ENCODE measurements at places on chromosomes 3 and 15.

DNA sequence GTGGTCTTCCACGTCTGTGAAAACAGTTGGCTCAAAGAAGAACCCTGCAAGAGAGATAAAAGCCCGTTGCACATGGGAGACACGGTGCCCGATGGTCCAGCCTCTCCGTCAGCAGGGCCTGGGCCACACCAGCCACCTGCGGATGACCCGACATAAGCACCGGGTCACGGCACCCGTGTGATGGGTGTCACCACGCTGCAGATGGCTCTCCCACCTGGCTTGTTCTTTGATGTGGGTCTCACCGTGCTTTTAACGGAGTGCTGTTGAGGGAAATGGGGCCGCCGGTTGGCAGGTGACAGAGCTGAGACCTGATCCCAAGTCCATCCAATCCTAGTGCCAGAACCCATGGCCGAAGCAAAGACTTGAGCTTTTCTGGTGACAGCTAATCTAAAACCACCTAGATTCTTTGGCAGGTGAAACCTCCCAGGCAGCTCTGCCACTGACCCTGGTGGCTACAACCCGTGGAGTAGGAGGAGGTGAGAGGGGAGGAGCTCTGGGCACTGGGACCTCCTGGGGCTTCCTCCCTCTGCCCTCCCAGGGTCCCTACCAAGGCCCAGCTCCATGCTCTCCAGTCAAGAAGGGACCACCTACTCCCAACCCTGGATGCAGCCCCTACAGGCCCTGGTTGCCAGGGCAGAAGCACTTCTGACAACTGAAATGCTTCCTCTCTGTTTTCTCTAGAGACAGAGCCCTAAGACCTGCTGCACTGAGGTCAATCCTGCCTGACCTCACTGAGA lies 23.4 kb upstream of the SLC41A3 start:
- no peak for DNase-seq

GRCh38 chr15:66094331-66094730 lies 159.2 kb downstream of the MEGF11 start:
- no peak for DNase-seq

GRCh38 chr3:42066516-42067181 lies 24.5 kb upstream of the TRAK1 start:
- no peak for DNase-seq

DNA sequence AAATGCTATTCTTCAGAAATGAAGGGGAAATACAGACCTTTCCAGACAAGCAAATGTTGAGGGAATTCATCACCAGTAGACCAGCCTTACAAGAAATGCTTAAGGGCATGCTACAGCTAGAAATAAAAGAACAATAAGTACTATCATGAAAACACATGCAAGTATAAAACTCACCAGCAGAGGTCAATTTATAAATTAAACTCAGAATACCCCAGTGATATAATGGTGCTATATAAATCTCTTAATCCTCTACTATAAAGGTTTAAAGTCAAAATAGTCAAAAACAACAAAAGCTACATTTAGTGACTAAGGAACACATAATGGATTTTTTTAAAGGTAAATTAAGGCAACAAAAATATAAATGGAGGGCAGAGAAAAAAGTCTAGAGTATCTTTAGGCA lies 142.5 kb downstream of the CPNE4 start:
- no peak for DNase-seq

GRCh38 chr3:142028243-142028777 lies 121.0 kb downstream of the TFDP2 start:
- no peak for DNase-seq

DNA sequence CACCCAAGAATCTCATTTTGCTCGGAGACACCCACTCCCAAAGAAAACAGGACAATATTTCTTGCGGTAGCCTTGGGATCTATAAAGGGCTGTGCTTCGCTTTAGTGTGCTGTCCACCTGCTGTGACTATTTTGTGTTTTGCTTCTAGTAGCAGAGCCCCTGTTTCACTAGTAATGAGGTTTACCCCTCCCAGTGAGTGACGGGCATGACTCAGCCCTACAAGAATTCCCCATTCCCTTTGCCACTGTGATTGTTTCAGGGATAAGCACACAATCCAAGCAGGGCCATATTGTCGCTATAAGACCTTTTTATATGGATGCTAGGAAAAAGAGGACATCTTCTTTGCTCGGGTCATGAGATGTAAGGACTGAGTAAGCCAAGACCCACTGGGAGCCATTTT lies 62.5 kb upstream of the FOXB1 start:
- DNase-seq: peak; percentile 14

DNA sequence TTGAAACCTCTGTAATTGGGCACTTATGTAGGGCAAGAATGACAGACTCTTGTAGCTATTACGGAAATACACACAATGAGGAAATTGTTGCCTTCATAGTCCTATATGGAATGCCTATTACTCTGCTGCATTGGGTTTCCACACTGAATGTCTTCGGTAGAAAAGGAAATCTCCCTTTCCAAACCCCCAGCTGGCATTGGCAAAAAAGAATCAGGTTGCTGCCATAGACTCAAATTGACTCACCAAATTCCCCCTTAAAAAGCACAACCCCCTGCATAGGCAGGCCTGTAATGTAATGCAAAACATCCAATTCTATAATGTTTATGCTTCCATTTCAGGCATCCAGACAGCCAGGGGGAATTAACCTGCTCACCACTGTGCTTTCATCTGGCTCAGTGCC lies 44.8 kb upstream of the NTRK3 start:
- DNase-seq: no peak

DNA sequence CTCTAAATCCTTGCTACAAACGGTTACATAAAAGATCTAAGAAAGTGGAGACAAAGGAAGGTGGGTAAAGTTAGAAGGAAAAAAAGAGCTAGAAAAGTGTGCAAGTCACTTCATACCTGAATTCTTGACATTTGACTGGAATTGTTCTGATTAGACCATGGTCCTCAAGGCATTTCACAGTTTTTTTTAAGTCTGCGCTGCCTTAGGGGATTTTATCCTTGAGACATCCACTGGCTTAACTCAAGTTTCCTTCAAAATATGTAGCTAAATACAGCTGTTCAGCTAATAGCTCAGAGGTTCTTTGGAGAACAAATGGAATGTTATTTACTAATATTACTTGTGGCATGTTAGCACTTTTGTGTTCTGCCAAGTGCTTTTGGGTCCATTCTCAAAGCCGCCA lies 236.9 kb downstream of the TP63 start:
- DNase-seq: no peak

DNA sequence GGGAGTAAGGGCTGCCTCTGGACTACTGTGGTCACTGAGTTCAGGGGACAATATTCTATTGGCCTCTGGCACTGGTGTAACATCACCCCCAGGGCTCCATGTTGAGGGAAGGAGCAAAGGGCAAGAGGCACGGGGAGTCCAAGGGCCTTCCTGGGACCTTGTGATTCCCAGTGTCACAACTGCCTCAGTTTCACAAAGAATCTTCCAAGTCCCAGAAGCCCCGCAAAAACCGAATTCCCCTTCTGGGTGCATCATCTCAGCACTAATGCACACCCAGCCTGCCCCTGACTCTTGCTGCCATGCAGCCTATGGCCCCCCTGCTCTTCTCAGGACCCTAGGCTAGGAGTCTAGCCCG lies 5.5 kb downstream of the AMOTL2 start:
- DNase-seq: no peak

GRCh38 chr3:116474032-116474780 lies 28.9 kb upstream of the LSAMP start:
- no peak for DNase-seq

GRCh38 chr3:185766329-185767001 lies 58.4 kb downstream of the IGF2BP2 start:
- DNase-seq: no peak

GRCh38 chr3:195162033-195162669 lies 108.8 kb downstream of the XXYLT1 start:
- no peak for DNase-seq

GRCh38 chr3:155241579-155241978 lies 51.9 kb downstream of the STRIT1 start:
- DNase-seq: no peak

DNA sequence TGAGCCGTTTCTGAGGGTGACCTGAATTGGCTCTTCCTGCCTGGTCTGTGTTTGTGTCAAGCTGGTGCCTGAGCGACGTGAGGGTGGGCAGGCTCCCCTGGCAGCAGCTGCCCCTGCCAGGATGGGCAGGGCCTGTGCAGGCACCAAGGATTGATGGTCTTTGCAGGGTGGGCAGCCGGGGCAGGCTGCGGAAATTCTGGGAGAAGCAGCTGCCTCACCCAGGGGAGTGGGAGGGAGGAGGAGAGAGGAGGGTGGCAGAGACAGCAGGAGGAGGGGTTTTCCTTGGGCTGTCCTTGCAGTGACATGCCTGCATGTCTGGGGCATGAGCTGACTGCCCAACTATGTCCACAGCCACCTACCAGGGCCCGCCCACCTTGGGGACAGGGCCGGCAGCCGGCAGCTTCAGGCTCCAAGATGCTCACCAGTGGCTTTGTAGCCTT lies 27.9 kb upstream of the SLC6A6 start:
- no peak for DNase-seq

DNA sequence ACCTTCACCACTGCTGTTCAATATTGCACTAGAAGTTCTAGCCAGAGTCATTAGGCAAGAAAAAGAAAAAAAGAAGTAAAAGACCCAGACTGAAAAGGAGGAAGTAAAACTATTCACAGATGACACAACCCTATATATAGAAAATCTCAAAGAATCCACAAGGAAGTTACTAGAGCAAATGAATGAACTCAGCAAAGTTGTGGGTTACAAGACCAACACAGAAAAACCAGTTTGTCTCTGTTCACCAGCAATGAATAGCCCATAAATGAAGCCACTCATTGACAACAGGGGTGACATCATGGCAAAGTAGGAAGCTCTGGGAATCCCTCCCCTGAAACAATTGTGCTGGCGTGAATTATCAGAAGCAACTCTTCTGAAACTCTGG lies 4.6 kb downstream of the CFAP100 start:
- no peak for DNase-seq

GRCh38 chr3:12470111-12470510 lies 14.2 kb upstream of the TSEN2 start:
- no peak for DNase-seq

DNA sequence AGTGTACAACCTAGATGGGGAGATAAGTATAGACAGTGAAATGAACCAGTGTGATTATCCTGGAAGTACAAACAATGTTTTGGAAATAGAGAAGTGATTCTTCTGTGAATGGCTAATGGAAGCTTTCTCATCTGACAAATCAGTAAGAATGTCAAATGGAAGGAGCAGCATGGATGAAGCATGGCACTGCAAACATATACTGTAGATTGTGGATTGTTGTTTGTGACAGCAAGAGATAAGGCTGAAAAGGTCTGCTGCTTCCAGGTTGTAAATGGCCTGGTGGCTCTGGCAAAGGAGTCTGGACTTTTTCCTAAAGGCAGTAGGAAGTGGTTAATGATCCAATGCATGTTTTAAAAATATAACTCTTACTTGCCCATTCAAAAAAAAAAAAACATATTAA lies 71.3 kb downstream of the FBN1 start:
- no peak for DNase-seq

GRCh38 chr3:31890742-31891469 lies 90.2 kb downstream of the OSBPL10 start:
- DNase-seq: no peak

- DNase-seq: no peak
Measured at GRCh38 chr3:125117631-125118191, 61.9 kb upstream of the HEG1 start.

DNA sequence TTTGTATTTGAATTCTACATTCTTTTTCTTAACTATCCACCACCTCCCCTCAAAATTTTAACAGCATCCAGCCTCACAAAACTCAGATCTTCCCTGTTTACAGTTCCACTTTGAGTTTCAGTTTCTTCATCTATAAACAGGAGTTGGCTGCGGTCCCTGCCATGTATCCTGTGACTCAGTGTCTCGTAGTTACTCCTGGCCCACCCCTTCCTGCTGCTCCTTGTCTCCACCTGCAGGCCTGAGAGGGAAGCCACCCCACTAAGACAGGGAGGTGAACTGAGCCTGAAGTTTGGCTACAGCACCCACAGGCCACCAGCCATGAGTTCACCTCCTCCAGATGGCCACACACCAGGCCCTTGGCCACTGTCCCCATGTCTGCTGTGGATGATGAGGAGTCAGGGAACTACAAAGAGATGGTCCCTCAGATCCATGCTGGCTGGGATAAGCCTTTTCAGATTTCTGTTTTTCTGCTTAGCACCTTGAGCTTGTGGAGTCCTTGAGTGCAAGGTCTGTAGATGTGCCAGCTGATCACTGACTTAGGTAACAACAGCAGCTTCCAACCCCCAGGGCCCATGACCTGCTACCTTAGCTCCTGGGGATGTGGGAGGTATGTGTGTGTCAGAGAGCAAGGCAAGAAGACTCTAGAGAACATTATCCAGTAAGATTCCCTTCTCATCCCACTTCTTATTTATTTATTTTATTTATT lies 37.5 kb downstream of the CD86 start:
- DNase-seq: no peak

DNA sequence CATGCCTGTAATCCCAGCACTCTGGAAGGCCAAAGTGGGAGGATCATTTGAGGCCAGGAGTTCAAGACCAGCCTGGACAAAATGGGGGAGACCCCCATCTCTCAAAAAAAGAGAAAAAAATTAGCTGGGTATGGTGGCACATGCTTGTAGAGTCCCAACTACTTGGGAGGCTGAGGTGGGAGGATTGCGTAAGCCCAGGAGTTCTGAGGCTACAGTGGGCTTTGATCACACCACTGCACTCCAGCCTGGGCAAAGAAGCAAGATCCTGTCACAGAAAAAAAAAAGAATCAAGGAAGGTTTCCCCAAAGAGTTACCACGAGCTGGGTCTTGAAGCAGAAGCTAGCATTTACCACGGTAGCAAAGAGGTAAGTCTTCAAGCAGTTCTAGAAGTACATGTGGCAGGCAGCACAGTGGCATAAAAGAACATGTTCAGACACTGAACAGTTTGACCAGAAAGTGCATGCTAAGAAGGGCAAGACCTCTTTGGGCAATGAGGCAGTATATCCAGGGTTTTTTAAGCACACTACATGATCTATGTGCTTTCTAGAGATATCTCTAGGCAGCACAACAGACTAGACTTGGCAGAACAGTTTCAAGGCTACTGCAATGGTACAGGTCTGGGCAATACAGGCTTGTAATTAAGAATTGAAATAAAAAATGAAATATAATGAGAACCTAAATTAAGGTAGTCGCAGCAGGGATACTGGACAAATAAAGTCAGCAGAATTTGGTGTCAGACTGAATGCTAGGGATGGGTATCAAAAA lies 418.5 kb downstream of the SHQ1 start:
- no peak for DNase-seq

- DNase-seq: no peak
Measured at GRCh38 chr15:44682211-44682610, 18.7 kb upstream of the SPG11 start.

DNA sequence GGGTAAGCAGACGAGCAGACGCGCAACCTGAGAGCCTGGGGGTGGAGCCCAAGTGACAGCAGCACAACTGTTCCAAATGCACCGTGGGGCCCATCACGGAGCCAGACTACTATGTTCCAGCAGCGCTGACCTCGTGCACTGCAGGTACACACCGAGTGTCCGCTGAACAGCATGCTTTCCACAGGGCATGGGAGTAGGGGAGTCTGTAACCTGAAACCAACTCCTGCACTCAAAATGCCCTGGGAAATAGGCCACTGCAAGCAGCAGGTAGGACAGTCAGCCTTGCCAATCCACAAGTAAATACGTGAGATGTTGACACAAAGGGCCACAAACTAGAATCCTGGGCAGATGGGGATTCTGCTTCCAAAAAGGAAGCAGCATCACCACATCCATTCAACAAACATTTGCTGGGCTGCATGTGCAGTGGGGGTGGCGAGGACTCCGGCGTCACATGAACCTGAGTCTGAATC lies 73.9 kb downstream of the TBC1D2B start:
- DNase-seq: no peak

All from HS-27A (cell line).